ENCODE measurements at places on chromosomes 16 and 17.

GRCh38 chr17:80526116-80526910, 18.3 kb upstream of the RPTOR start:
- DNase-seq, result no peak

GRCh38 chr16:12084436-12084835, 107.9 kb downstream of the SNX29 start:
- DNase-seq, result no peak

GRCh38 chr16:89063768-89064320, 29.8 kb upstream of the ACSF3 start:
- no peak for DNase-seq

DNA sequence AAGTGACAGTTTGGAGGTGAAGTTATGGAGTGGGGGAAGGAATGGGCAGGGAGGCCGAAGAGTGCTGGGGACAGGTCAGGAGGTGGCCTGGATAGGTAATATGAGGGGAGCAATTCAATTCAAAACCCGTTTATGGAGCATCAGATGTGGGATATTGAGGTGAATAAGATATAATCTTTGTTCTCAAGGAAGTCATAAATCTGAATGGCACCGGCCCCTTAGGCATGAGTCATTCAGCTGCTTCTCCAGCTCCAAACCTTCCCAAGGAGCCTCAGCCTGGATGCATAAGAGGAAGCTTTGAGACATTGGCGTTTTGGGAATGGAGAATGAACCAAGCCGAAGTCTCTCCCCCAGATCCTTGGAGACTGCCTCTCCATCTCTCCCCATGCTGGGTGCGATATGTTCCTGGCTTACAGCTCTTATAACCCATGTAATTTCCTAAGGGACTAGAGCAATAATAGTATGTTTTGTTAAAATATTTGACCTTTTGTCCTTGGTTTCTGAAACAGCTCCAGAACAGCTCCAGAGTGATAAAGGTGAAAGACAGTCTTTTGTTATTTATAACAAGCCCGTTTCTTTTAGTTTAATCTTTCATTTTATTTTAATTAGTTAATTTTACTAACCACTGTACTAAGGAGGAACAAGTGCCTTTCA, 1.7 kb downstream of the TUBG2 start:
- DNase-seq, result no peak

GRCh38 chr17:57486882-57487301, 230.6 kb downstream of the MSI2 start:
- DNase-seq, result no peak

DNA sequence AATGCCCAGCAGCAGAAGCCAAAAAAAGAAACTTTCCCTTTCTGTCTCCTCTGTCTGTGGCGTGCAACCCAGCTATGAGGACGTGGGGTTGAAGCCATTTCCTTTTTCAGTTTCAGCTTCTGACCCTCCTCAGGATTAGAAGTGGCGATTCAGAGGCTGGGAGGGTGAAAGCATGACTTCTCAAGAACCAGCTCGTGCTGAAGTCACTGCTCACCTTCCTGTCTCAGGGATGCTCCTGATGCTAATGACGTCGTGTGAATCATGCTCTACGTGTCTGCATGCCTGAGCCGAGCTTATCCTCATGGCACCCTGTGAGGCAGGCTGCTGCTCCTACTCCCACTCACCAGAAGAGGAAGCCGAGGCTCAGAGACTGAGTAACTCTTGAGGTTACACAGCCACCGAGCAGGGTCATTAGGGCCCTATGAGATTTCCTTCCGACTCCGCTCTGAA, 5.7 kb upstream of the LPO start:
- DNase-seq, result peak; percentile 74

DNA sequence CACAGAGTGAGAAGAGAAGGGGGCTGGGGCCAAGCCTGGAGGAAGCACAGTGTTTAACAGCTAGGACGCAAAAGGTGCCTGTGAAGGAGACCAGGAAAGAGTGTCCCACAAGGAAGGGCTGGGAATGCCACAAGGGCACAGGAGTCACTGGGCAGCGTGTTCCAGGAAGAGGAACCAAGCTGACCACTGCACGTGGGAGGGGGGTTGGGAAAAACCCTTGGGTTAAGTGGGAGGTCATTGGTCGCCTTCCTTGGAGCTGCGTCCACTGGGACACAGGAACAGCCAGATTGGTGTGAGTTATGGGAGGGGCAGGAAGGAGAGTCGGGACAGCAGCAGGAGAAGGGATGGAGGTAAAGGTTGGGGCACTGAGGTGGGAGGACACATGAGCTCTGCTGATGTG, 12.9 kb downstream of the TTYH2 start:
- DNase-seq, result no peak

DNA sequence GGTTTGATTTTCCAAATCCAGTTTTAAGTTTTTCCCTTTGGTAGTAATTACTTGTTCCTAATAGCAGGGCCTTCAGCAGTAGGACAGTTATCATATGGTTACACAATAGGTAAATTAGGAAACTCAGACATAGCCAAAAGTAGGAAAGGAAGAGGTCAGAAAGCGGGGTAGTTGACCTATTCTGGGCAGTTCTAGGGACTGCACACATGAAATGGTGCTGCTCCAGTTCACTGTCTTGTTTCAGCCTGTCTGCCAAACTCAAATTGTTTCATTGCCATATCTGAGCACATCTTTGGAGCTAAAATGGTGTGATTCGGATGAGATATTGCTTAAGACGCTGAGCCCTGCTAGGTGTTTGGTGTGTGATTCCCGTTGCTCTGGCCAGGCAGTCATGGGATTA, 56.7 kb downstream of the TANGO6 start:
- no peak for DNase-seq

DNA sequence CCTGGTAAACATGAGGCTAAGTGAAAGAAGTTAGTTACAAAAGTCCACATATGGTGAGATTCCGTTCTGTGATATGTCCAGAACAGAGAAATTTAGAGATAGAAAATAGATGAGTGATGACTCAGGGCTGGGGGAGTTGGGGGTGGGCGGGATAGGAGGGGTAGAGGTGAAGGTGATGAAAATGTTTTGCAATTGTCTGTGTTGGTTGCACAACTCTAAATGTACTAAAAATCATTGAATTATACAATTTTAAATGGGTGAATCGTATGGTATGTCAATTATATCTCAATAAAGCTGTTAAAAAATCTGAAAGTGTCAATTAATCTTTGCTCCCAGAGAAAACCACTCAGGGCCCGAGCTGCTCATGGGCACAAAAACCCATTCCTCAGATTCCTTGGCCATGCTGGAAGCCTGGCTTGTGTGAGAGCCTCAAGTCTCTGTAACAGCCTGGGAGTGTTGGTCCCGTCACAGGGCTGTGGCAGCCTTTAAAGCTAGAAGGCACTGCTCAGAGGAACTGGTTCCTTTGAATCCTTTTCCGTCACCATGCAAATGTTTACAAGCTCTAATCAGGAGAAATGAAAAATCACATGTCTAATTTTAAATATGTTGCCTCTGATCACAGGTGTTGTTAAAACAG, 225.3 kb downstream of the WWOX start:
- no peak for DNase-seq

- no peak for DNase-seq
Observed at GRCh38 chr17:68257934-68258333, 10.1 kb downstream of the AMZ2 start.

GRCh38 chr16:11245988-11246387, 10.0 kb downstream of the SOCS1 start:
- no peak for DNase-seq

DNA sequence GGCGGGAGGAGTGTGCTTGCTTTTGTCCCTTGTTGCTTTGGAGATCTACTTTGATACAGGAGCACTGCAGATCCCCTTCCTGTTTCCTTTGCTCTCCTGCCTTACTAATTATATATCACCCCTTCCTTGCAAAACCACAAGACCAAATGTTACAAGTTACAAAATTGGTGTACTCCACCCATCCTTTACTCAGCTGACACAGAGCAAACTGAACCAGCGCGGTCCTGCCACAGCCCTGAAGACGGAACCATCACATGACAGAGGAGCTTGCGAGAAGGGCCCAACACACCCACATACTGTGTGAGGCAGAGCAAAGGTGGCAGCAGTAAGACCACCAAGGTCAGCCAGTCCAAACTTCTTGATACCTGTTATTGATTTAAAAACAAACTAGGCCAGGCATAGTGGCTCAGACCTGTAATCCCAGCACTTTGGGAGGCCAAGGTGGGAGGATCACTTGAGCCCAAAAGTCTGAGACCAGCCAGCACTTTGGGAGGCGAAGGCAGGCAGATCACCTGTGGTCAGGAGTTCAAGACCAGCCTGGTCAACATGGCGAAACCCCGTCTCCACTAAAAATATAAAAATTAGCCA, 33.2 kb downstream of the CYTH1 start:
- no peak for DNase-seq

DNA sequence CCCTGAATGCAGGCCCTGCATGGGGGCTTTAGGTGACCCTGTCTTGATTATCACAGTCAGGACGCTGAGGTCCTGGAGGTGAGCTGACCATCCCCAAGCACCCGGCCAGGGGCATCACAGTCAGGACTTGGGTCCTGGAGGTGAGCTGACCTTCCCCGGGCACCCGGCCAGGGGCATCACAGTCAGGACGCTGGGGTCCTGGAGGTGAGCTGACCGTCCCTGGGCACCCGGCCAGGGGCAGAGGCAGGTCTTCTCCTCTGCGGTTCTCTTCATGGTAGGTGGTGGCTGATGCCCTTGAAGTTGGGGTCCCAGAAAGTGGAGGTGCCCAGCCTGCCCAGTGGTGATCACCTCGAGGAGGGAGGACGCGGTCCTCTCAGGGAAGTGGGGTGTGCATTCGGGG, 36.2 kb upstream of the GSE1 start:
- no peak for DNase-seq

- DNase-seq, result no peak
Observed at GRCh38 chr17:45225964-45226530, 4.4 kb downstream of the FMNL1 start.

- DNase-seq, result no peak
Observed at GRCh38 chr17:57329380-57330214, 73.3 kb downstream of the MSI2 start.

DNA sequence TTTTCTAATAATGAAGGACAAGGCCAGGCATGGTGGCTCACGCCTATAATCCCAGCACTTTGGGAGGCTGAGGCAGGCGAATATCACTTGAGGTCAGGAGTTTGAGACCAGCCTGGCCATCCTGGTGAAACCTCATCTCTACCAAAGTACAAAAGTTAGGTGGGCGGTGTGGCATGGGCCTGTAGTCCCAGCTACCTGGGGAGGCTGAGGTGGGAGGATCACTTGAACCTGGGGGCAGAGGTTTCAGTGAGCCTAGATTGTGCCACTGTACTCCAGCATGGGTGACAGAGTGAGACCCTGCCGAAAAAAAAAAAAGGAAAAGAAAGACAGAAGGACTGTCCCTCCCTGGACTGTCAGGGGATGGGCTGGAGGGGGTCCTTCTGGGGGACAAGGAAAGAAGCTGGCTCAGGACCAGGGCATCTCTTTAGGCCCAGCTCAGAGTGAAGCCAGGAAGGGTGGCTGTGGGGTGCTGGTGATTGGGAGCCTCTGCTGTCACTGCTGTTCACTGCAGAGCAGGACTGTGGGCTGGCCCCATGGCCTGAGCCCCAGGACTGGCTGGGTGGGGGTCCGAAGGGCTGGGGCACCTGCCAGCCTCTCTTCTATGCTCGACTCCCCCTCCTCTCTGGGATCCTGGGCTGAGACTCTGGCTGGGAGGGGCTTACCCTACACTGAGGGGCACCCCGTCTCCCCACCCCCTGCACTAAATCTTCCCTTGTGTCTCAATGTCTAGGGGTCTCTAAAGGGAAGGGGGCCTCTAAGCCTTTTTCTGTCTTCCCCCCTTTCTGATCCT, 909 bp upstream of the ARHGAP23 start:
- no peak for DNase-seq

DNA sequence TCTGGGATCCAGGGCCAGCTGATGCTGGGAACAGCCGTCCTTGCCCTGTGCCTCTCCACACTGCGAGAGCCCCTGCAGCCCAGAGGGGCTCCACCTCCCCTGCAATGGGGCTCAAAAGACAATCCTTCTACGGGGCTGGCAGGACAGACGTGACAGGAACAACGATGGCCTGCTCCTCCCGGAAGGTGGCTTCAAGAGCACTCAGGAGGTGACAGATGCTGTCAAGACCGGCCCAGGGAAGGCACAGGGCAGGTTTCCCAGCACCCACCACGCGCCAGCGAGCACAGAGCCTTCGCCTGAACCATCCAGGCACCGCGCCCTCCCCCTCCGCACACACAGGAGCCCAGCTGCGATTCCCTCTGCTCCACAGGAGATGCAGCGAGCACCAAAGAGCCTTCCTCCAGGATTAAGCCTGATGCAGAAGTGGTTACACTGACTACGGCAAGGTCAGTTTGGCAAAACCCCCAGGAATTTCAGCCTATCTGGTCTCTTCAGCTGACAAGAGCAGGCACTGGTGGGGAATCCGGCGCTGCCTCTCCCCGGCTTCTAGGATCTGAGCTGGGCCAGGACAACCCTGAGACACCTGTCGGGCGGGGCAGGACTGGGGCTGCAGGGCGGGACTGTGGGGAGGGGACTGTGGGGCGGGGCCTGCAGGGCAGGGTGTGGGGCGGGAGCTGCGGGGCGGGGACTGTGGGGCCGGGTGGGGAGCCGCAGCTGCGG, 103.4 kb downstream of the ZNF778 start:
- no peak for DNase-seq

DNA sequence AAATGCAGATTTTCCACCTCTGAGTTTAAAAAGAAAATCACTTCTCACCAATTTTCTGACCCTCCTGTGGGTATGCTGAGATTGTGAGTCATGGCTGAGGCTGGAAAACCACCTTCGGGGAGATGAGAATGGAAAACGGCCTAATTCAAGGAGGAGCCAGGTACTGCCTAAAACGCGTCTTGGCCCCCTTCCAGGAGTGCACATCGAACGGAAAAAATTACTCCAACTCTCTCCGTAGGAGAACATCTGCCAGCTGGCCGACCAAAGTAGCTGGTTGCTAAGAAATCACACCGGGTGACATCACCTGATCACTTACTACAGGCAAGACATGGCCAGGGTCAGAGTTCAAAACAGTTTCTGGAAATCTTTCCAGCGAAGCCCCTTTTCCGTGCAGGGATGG, 107.6 kb downstream of the ZNF423 start:
- no peak for DNase-seq

- no peak for DNase-seq
Observed at GRCh38 chr16:50002190-50002589, 22.8 kb upstream of the CNEP1R1 start.
